Omental fat pad (tissue), 4 donors: ENCODE measurements at places on chromosomes 13 and 19.
A peak's percentile ranks its signal among the peaks of the same experiment; 100 is the strongest.

DNA sequence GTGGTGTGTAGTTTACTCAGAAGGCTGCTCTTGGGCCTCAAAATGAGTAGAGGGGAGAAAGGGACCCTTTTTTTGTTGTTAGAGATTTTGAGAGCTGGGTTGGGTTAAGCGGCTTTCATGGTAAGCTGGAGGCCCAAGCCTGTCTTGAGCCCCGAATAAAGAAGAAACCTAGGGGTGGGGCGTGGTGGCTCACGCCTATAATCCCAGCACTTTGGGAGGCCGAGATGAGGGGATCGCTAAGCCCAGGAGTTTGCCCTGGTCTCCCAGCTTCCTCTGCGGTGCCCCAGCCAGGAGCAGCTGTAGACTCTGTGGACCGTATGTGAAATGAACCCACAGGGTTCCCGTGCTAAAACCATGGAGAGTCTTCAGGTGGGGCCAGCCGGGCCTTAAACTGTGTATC lies 56.1 kb downstream of the KDM4B start:
- DNase-seq, result no peak

DNA sequence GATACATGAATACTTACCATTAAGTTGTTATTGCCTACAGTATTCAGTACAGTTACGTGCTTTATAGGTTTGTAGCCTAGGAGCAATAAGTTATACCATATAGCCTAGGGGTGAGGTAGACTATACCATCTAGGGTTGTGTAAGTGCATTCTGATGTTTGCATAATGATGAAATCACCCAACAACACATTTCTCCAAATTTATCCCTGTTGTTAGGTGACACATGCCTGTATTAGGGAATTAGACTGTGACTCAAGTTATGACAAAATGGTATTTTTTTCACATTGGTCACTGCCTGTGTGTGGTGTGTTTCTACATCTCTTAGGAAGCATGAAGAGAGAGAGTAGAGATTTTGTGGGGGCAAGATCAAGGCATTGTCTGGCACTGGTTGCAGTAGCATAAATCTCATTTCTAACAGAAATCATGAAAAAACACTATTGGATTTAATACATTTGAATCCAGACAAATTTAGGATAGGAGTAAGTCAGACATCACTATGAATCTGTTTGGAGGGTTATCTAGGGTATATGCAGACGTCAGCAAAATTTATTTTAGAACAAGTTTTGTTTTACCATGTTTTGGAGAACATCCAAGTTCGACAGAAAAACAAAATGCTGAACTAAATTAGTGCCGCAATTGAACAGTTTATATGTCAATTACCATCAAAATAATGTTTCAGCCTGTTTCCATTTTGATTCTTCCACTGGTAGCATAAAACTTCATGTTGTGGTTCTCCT lies 332.1 kb downstream of the LMO7 start:
- no peak for DNase-seq

DNA sequence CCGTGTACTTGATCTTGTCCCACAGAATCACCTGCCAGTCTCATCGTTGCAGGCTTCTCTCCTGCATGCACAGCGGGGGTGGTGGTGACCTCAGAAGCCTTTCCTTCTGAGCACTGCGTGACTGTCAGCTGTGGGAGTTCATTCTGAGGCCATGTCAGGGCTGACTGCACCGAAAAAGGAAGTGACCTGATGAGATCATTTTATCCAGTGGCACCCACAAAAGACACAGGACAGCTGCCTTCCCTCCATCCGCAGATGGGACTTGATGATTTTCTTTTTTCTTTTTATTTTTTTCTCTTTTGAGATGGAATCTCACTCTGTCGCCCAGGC lies 89.7 kb downstream of the RAB20 start:
- no peak for DNase-seq

DNA sequence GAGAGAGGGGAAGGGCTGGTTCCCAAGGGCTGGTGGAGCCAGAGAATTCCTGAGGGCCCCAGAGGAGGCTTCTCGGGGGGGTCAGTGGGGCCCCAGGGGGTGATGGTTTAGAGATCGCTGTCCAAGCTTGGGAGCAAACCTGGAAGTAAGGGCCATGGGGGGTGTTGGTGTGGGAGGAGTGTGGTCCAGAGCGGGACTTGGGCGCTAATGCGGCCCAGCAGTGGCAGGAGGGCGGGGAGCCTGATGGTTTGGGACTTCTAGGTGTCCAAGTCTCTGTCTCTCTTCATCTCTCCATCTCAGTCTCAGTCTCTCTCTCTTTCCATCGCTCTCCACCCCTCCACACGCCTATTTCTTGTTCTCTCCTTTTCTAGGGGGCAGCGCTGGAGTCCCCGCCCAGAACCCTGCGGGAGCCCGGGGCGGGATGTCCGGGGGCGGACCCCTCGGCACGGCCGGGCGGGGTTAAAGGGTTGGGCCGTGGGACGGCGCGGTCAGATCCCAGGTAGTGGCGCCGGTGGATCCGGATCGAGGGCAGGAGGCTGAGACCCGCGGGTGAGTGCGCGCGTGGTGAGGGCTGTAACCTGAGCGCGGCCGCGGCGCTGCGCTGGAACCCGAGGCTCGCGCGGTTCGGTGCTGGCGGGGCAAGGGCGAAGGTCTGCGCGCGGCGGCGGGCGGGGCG lies at the start of gene CYP4F22:
Gene CYP4F22, plus strand, starts transcription at position 491 of the 676 bp plus-strand sequence. CDS start 16,812 bp downstream, outside the sequence.
- DNase-seq, result no peak

DNA sequence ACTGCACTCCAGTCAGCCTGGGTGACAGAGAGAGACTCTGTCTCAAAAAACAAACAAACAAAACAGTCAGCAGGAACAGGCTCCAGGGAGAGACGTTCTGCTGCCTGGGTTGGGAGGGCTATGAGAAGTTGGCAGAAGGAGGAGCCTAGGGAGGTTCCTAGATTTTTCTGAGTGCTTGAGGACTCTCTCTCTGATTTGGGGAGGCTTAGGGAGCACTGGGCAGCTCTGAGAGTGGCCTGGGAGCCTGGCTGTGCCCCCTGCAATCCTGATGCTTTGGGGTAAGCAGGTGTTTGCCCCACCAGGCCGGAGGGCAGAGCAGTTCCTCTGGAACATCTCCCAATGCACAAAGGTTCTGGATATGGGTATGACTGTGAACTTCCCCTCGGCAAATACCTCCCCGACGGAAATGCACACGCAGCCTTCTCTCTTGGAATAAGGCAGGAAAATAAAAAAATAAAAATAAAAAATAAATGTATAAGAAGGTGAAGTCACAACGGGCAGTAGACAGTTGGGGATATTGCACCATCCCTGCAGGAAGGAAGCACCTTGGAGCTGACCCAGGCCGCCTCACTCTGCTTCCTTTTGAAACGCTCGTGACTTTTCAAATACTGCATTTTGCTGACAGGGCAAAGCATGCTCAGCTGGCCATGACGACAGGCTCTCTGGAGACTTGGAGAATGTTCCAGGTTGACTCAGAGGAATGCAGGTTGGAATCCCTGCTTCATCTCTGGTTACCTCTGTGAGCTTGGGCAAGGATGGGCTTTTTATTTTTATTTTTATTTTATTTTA lies 26.5 kb upstream of the HOMER3 start:
- DNase-seq, result peak; percentile 44

GRCh38 chr13:26300140-26300539 lies 46.2 kb downstream of the CDK8 start:
- DNase-seq, result no peak
